Stimulated activated CD8-positive, alpha-beta memory T cell treated with anti-CD3 and anti-CD28 coated beads, Interleukin-4, amount 100 ng/mL, for 48 hours (primary cell): ENCODE measurements at places on chromosomes 16 and 17.

DNA sequence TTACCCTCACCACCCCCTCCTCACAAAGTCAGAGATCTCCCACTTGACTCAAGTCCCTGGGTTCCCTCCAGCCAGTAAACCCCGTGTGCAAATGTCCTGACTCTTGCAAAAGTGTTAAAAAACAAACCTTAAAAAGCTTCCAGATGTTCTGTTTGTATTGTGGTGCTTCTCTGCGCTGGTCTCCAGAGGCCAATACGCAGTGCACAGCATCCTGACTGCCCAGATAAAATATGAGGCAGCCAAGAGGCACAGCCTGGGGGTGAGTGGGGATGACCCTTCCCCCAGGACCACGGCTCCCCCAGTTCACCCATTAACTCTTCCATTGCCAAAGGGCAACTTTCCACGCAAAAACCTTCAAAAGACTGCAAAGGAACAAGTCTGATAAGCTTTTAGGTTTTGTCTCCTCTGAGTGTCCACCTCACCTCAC is 291.8 kb downstream of the SOX9 start:
- no peak for DNase-seq

DNA sequence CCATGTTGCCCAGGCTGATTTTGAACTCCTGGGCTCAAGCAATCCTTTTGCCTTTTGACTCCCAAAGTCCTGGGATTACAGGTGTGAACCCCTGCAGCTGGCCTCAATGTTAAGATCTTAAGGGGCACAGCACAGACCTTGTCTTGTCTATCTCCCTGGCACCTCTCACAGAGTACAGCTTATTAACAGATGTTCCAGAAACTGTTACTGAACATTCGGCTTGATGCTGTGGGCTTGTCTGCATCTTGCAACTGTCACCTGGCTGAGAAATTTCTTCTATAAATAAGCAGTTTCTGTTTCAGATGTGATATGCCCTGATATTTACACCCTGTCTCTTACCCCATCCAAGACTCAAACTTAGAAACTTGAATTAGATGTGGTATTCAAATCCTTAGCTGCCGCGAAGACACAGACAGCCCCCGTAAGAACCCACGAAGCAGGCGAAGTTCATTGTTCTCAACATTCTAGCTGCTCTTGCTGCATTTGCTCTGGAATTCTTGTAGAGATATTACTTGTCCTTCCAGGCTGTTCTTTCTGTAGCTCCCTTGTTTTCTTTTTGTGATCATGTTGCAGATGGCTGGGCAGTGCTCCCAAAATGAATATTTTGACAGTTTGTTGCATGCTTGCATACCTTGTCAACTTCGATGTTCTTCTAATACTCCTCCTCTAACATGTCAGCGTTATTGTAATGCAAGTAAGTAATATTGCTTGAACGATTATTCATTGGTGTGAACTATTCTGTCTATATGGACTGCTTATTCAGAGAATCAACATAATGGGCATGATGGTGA is at the start of gene TNFRSF17:
TSS of gene TNFRSF17 (plus strand) at position 450 of the 791 bp plus-strand sequence. CDS start at position 565, 115 bp downstream.
- DNase-seq: no peak

GRCh38 chr16:6189216-6189615 is 1091.6 kb upstream of the EEF2KMT start:
- no peak for DNase-seq

DNA sequence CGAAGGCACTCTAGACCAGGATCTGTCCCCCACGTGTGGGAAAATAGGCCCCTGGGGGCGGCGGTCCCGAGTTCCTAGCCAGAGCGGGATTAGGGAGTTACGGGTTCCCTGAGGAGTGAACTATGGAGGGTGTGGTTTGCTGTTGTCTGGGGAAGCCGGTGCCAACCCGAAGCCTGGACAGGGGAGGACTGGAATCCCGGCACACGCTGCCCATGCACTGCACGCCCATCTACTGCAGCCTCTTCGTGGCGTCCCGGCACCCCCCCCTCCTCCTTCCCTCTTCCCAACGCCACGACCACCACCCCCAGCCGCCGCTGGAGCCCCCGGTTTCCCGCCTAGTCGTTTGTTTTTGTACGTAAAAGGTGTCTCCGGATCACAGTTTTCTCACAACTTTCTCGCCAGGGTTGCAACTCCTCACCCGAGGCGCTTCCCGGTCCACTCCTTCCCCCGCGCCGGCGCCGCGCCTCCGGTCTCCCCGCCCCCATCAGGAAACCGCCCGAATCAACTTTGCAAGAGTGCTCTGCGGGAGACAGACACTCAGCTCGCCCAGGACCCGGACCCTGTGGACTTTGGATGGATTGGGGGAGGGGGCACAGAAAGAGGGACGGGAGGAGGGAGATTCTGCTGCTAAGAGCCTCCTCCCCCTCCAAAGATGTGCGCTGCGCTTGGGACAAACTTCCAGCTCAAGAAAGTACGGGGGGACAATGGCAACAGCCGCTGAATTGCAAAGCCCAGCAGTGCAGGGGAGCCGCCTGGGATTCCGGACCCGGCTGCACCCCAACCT is 1.4 kb upstream of the LHX1 start:
- peak; percentile 37 for DNase-seq

GRCh38 chr16:72092832-72093447 is 480 bp downstream of the TXNL4B start:
- peak; percentile 28 for DNase-seq

DNA sequence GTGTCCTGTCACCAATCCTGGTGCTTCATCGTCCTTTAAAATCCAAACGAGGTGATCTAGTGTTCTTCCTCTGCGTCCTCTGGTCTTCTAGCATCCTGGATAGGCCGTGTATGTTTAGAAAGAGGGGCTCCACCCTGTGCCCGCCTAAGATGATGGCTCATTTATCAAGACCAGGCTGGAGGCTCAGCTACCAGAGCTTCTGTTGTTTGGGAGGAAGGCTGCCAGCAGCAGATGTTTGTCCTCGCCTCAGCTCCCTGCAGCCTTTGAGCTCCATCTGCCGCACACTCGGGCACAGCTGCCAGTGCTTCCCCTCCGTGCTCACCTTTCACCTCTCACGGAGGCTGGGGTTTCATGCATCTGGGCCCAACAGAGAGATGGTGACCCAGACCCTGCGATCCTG is 954.7 kb upstream of the RBFOX1 start:
- DNase-seq: no peak

DNA sequence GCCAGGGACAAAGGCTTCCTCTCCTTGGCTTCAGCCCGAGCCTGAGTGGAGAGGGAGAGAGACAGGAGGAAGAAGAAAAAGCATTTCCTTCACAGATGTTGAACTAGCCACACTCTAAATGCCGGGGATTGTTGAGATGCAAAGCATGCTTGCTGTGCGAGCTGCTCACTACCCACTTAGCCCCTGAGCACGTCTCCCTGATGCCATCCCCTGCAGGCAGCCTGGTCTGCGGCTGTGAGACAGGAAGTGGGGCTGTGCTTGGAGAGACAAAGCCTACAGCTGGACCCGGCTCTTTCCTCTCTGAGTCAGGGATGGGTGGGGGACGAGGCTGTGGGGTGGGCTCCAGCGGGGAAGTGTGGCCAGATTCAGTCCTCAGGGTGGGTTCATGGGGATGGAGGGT is 13.7 kb downstream of the WNT9B start:
- no peak for DNase-seq

DNA sequence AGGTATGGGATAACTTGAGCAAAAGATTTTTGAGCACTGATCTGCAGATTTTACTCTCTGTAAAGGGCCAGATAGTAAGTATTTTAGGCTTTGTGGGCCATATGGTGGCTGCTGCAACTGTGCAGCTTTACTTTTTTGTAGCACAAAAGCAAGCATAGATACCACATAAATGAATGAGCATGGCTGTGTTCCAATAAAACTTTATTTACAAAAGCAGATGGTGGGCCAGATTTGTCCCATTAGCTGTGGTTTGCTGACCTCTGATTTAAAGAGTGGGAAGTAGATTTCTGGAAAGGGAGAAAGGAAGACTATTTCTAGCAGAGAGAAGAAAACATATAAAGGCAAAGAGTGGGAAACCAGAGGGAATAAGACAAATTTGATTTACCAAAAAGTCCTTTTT is 298.5 kb upstream of the HSBP1 start:
- DNase-seq: no peak

GRCh38 chr17:7216242-7217112 is 3.2 kb downstream of the DLG4 start:
- DNase-seq: no peak
